ENCODE measurements at places on chromosomes 1 and 21.

DNA sequence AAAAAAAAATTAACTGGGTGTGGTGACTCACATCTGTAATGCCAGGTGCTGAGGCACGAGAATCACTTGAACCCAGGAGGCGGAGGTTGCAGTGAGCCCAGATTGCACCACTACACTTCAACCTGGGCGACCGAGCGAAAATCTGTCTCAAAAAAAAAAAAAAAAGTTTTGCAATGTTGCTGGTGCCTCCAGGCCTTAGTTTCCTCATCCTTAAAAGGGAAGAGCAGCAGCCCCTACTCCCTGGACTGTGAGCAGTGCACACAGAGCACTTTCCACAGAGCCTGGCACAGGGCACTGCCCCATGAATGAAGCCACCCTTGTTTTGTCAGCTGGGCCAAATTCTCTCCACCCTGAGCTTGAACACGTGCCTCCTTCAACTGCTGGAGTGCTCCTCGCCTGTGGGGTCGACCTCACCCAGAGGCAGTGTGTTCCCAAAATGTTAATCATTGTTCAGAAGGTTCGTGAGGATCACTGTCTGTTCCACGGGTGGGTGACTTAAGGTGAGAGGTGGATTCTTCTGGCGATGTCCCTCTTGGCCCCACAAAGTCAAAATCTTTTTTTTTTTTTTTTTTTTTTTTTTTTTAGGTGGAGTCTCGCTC is 152.1 kb upstream of the TMEM51 start:
- DNase-seq: no peak

DNA sequence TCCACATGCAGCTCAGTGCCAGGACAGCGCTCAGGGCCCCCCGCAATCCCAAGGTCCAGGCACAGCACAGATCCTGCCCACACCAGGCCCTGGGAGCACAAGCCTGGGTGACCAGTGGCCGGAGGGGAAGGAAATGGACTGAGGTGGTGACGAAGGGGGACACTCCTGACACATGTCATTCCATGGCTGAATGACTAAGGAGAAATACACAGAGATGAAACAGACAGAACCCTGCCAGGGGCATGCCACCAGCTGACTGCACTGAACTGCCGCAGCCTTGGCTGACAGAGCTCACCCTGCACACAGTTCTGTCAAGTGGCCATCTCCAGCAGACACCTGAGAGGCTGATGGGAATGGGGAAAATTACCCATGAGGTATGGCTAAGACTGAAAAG is 56.1 kb downstream of the HSF2BP start:
- peak; percentile 8 for DNase-seq

GRCh38 chr1:37561133-37562132 is 4.7 kb downstream of the DNALI1 start:
- DNase-seq: peak; percentile 45

DNA sequence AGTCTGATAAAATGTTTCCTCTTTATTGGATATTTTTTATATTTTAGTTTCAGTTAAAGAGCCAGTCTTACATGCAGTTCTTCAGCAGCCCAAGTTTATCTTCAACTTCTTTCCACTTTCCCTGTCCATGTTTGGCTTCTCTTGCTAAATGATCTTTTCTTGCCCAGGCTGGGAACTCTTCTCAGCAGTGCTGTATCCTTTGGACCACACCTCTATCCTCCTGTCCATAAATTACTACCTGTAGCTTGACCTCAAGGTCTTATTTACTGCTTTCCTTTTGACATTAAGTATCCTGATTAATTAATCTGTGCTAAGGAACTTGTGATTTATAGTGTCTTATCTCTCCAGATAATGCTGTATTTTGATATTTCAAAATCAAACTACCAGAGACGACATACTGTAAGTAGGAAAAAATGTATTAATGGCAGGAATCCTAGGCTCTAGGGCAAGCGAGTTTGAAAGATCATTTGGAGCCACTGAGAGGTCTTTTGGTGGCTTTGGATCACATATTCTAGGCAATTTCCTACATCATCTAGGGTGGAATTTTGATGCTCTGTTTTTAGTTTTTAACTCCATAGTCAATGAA is 20.5 kb upstream of the PDC start:
- no peak for DNase-seq

- DNase-seq: no peak
Observed at GRCh38 chr1:56834137-56834900, 15.1 kb upstream of the FYB2 start.

- peak; percentile 7 for DNase-seq
Observed at GRCh38 chr1:170491291-170491690, 40.7 kb upstream of the GORAB start.

DNA sequence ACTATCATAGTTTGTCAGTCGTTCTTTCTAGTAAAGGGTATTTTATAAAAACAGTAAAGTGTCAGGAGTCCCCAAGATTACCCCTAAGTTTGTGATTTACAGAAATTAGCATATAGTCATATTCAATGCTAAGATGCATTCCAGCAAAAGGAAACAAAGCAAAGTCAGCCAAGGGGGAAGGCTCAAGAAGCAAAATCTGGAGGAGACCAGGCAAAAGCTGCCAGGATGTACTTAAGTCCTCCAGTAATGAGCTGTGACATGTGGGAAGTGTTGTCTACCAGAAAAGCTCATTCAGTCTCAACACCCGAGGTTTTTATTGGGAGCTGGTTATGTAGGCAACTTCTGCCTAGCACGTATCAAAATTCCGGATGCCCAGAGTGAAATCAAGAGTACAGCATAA is 373.4 kb upstream of the TMPRSS15 start:
- DNase-seq: no peak

DNA sequence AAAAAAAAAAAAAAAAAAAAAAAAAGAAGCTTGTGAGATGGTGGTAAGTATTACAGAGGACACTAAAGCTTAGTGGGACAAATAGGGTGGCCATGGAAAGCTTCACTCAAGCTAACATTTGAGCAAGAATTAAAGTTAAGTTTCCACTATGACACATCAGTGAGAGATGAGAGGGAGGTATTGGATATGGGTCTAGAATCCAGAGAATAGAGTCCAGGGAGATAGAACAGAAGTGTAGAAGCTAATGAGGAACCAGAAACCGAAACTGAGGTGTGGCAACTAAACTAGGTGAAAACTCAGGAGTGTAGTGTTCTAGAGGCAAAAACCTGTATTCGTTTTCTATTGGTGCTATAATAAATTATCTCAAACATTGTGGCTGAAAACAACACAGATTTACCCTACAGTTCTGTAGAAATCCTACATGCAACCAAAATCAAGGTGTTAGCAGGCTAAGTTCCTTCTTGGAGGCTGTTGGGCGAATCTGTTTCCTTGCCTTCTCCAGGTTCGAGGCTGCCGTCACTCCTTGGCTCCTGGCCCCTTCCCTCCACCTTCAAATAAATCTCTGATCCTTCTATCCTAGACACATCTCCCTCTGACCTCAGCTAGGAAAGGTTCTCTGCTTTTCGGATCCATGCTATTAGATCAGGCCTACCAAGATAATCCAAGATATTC is 36.2 kb downstream of the PTP4A2 start:
- DNase-seq: no peak

- DNase-seq: peak; percentile 23
Observed at GRCh38 chr1:54297596-54298283, 97.8 kb downstream of the MRPL37 start.

DNA sequence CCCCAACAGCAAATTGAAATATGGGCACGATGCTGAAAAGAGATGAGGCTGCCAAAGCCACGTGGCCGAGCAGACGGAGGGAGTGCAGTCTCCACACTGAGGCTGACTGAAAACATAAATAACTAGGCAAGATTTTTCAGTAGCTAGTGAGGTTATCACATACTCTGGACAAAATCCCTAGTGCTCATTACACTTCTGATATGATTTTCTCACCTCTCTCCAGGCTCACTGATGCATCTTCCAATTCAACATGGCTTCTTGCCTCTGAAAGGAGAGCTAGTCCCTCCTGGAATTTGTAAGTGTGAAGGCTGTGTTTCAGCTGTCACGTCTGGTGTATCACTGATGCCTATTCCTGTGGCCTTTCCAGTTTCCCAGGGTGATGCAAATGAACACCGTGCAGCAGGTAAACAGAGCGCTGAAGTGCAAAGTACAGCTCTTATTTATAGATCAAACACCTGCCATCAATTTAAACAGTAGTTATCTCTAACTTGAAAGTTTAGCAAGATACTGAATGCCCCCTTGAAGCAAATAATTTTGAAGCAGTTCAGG is 656.1 kb downstream of the KIF26B start:
- peak; percentile 90 for DNase-seq

DNA sequence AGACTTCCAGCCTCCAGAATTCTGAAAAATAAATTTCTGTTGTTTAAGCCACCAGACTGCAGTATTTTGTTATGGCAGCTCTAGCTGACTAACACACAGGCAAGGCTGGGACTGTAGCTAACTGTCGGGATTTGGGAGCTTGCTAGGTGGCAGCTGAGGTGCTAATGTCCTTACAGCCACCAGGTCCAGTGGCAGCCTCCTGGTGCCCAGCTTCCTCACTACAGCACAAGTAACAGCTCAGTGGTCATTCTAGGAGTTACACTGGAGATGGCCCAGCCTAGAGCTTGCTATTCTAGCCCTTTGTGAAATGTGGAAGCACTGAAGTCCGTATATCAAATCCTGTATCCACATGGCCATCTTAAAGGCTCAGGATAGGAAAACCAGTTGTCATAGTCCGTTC is 4.3 kb upstream of the C1orf115 start:
- DNase-seq: peak; percentile 53

DNA sequence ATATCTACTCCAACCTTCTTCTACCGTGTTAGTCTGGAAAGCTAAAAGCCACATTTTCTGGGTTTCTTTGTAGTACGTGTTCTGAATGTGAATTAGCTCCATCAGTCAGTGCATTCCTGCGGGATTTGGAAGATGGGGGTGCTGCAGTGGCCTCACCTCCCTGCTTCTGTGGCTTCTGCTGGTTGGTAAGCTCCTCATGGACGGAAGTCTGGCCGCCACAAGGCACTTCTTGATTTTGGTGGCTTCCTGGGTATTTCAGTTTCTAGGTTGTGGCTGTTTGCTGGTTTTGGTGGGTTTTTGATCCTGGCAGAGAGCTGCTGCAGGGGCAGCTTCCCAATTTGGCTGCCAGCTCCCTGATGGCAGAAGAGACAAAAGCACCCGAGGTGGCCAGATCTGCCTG is 20.9 kb upstream of the TACSTD2 start:
- DNase-seq: no peak

DNA sequence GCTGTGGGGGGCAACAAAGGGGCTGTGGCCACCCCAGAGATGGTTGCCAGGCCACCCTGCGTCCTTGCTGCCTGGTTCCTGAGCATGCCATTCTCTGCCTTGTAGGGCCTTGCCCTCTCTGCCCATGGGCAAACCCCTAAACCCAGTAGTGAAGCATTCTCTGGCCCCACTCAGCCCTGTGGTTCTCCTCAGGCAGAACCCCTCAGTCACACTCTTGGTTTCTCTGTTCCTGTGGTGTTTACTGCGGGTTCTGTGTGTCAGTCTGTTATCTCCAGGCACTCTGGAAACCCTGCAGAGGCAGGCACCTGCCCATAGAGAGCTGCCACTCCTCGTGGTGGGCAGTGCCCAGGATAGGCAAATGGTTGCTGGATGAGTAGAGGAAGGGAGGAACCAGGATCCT is 41.1 kb upstream of the IL19 start:
- DNase-seq: no peak

DNA sequence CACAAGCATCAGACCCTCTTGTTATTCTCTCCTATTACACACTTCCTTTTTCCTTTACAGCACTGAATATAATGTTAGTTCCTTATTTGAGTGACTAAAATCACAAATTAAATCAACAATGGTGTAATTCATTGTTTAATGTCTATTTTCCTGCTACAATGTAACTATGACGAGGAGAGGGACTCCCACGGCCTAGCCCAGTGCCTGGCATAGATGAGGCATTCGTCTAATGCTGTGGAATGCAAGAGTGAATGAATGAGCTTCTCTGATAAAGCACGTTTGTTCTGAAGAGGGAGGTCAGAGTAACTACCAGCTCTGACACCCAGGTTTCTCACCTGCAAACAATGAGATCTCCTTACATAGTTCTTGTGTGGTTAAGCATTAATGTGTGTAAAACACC is 479.4 kb downstream of the OMA1 start:
- no peak for DNase-seq

DNA sequence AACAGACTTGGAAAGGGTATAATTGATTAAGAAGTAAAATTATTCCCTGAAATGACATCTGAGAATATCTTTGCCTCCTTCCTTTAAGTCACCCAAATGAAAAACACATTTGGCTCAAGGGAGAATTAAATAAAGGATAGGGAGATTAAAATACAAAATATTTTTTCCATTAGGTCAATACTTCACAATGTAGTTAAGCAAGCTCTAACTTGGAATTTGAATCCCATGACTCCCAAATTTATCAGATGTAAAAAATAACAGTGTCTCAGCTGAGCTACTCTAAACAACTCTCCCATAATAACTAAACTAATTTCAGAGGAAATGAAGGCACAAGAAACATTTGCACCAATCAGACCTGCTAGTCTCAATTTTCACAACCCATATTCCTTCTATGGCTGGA is 6.5 kb upstream of the NMNAT2 start:
- DNase-seq: no peak

DNA sequence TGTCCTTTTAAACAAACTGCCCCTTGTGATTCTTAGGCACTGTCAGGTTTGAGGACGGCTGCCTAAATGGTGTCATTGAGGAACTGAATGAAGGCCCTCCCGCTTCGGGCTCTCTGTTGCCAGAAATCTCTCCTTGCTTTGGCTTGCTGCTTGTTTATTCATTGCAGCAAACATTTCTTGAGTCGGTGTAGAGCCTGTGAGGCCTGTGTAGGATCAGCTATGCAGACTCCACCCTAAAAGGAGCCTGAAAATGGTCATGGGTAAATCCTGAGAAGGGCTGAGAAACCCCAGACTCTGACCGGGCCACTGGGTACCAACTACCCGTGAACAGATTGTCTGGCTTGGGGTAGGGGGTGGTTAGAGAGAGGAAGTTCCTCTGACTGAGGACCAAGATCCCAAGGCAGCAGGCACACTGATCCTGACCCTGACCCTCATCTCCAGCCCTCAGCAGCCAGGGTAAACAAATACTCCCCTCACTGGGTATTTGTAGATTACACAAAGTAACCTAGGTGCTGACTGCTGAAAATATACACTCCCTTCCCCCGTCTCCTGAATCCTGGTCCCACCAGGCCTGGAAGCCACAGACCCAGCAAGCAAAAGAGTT is 3.1 kb downstream of the IL6R start:
- peak; percentile 23 for DNase-seq

GRCh38 chr1:2601721-2602303 is 15.2 kb downstream of the PRXL2B start:
- no peak for DNase-seq

- DNase-seq: peak; percentile 73
Observed at GRCh38 chr1:218347723-218348627, 2.8 kb downstream of the TGFB2 start.

GRCh38 chr1:185693654-185694053 is 40.5 kb upstream of the HMCN1 start:
- no peak for DNase-seq

GRCh38 chr21:42784276-42784675 is 95.1 kb downstream of the WDR4 start:
- no peak for DNase-seq

DNA sequence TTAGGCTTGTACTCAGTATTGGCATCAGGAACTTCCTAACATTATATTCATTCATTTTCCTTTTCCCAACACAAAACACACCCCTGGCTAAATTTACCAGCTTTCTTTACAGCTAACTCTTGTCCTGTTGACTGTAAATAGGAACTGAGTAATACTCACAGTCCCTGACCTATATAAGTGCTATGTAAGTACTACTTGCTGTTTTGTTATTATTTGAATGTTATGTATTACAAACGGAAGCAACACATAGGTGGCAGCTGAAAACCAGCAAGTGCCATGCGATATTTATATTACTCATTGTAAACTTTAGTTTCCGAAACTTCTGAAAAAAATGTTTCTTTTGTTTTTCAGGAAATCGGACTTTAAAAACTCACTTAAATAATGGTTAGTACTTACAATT is 21.5 kb downstream of the PTGER3 start:
- peak; percentile 76 for DNase-seq
